ENCODE measurements at places on chromosomes 5 and 9. TPM values are rescaled to one million over a fixed set of nuclear protein-coding genes. Genes with fewer than 3 reads are reported as not detected.

GRCh38 chr9:126752881-126753670 lies 51.8 kb upstream of the ZBTB43 start:
- H3K27me3 ChIP-seq = no peaks in the 10 kb centered on the region
- no peak overlapping the region for H3K27ac ChIP-seq
- H3K4me1 ChIP-seq = no peaks in the 10 kb centered on the region
- no peak overlapping the region for H3K4me3 ChIP-seq
- H3K36me3 ChIP-seq = no peaks in the 10 kb centered on the region

GRCh38 chr5:142740474-142741242 lies 29.5 kb upstream of the ARHGAP26 start:
- H3K4me1 ChIP-seq = peaks cover 5% of the 10 kb centered on the region
- DNase-seq = no peak
- no peaks in the 10 kb centered on the region for H3K27me3 ChIP-seq
- no peaks in the 10 kb centered on the region for H3K36me3 ChIP-seq
- no peak overlapping the region for H3K27ac ChIP-seq
- H3K4me3 ChIP-seq = no peak overlapping the region

GRCh38 chr5:58491216-58491892 lies at the start of gene GAPT:
Gene GAPT, plus strand, starts transcription at chr5:58491435. Its CDS starts 3,102 bp downstream, at chr5:58494537.
- no peaks in the 10 kb centered on the region for H3K4me1 ChIP-seq
- no peak within 1 kb of the TSS for H3K27ac ChIP-seq
- no peak for DNase-seq
- H3K27me3 ChIP-seq = no peaks in the 10 kb centered on the region
- no peak within 1 kb of the TSS for H3K4me3 ChIP-seq

PPP3R2 gene
- total RNA-seq = not detected

CD180 gene
- 2.3 TPM for total RNA-seq

PGM5 gene
- 70.9 TPM for total RNA-seq

DMRTA1 gene
- total RNA-seq = not detected

Data from ascending aorta (tissue), 2 donors.